Naive thymus-derived CD4-positive, alpha-beta T cell (primary cell): ENCODE measurements at places on chromosomes 7 and 10.

- DNase-seq, result no peak
These were observed 88.7 kb downstream of the PHYHIPL start for GRCh38 chr10:59265141-59265540.

- no peak for DNase-seq
These were observed 19.5 kb downstream of the KCNMA1 start for GRCh38 chr10:77618117-77618516.

DNA sequence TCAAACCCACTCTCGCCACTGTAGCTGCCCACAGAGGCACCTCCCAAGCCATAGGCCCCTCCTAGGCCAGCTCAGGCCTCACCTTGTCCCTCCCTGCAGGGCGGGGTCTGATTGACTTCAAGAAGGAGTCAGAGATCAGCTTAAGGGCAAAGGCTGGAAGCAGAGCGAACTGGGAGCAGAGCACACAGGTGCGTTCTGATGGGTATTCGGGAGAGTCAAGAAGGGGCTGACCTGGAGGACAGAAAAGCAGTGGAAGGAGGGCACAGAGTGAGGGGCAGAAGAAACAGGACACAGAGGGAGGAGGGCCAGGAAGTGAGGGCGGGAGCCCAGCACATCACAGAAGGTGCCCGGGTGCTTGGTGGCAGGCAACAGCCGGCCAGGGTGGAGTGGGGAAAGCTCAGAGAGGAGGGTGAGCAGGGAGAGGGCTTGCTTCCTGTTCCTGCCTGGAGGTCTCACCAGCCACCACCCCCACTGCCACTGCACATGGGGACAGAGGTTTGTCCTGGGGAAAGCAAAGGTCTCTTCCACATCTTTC is at the start of gene AOC1:
Gene AOC1 (plus strand): TSS at position 147 of the 535 bp plus-strand sequence. CDS start 3,954 bp downstream, outside the sequence.
- DNase-seq, result no peak

DNA sequence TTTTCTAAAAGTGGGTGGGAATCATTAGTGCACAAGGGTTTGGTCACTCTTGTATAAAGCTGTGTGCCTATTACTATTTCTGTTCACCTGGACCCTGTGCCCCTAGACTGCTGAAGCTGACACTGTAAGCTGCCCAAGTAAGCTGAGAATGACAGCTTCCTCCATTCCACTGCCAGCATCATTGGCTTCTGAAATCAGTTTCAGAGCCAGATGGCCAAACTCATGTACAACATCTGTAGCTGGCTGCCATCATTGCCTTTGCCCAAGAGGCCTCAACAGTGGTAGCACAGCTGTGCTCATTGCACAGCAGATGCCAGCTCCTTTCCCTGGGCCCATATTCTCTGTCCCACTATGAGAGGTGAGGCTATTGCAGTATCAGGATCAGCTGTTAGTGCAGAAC is 165.7 kb downstream of the CPEB3 start:
- DNase-seq, result no peak

DNA sequence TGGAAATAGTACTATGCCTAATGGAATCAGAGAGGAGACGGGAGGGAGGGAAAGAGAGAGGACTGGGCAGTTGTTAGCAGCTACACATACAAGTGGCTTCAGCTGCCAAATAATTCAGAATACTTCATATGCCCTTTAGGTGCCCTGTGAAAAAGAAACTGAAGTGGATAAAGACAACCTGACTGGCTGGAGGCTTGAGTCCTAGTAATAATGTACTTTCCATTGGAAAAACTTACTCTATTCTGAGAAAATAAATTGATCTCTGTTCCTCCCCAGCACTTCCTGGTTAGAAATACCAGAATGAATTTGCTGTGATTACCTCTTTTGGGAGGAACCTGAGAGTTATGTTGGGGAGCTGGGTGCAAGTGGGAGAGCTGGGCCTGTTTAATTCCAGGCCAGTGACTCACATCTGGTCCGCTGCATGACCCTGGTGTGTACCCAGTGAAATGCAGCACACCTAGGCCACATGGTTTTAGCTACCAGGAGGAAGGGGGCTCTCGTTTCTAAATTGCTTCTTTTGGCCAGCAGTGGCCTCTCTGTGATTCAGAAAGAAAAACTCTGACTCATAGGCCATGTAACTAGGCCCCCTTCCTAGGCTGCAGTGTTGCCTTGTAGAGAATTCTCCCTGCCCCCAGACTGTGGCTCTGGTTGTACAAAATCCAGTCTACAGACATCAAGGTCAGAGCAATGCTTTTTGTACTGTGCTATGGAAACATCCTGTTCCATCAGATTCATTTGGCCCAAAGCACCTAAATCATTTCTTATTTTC is 6.5 kb downstream of the AGFG2 start:
- no peak for DNase-seq

- DNase-seq, result no peak
These were observed 116.3 kb downstream of the WDFY4 start for GRCh38 chr10:48801001-48801421.

DNA sequence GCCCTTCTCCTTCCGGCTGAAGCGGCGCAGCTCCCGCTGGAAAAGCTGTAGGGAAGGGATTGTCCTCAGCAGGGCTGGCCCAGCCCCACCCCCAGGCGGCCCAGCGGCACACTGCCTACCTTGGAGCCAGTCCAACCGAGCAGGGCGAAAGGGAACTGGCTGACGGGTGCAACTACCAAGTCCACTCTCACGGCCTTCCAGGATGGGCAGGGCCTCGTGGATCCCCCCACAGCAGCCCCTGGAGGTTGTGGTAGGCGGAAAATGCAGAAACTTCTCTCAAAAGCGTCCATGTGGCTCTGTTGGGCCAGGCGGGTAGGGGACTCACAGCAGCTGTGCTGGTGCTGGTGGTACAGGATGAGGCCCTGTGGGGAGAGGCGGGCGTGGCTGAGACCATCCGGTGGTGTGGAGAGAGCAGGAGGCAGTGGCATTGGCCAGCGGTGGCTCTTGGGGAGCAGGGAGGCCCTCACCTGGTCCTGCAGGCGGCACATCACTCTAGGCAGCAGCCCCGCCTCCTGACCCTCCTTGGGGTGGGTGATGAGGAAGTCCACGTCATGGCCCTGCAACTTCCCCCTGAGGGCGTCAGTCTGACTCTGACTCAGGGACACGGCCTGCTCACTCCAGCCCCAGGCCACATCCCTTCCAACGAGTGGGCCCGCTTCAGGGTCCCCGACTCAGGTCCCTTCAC is 8.4 kb upstream of the PGAM2 start:
- no peak for DNase-seq

GRCh38 chr7:157000741-157001653 is 9.5 kb downstream of the MNX1 start:
- no peak for DNase-seq

- no peak for DNase-seq
These were observed 105.2 kb upstream of the PDLIM1 start for GRCh38 chr10:95395947-95396449.

GRCh38 chr10:17349717-17350116 is 104.7 kb downstream of the ST8SIA6 start:
- DNase-seq, result no peak

- no peak for DNase-seq
These were observed 75.9 kb downstream of the RGS10 start for GRCh38 chr10:119466655-119467054.

GRCh38 chr10:123997486-123998196 is 95.8 kb downstream of the CHST15 start:
- DNase-seq, result no peak

DNA sequence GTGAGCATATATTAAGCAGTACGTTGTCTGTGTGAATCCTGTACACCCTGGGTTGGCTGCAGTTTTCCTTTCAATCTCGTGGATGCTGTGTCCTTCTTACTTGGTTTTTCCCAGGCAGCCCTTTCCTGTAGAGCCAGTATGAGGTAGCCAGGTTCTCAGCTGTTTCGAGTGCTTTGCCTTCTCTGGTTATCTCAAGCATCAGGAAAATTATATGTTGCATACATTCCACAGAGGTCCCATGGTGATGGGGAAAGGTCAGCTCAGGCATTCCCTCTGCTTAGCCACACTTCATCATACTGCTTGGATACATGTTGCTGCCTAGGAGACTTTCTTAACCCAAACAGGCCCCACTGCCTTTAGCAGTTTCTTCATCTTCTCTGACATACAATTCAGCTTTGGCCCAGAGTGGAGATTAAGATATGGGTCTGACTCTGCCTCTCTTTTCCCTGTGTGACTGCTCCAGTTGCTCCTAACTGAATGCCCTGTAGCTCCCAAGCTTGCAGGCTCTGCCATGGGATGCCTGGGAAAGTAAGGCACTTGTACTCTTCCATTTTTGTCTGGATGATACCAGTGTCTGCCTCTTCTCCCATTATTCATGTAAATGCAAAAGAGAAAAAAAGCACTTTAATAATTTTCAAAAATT is 11.3 kb downstream of the GNAI1 start:
- DNase-seq, result no peak

DNA sequence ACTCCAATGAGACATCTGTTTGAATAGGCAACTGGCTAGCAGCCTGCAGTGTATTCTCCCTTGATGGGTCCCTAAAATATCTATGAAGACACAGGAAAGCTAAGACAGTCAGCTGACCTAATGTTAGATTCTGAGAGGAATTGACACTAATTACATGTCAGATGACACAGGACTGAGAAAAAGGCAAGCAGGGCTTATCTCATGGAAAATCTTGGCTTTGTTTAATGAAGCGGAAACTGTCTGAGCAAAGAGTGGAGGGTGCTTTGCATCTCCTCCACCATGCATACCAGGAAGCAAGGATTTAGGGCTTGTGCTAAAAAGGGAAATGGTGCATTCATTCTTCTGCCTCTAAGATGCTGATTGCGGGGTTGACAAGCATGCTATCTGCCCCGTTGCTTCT is 135.5 kb upstream of the GLI3 start:
- DNase-seq, result no peak

GRCh38 chr10:13001041-13001886 is at the start of gene CCDC3:
CCDC3 (minus strand) TSS chr10:13001713; CDS start chr10:13001570, 143 bp downstream.
- no peak for DNase-seq

DNA sequence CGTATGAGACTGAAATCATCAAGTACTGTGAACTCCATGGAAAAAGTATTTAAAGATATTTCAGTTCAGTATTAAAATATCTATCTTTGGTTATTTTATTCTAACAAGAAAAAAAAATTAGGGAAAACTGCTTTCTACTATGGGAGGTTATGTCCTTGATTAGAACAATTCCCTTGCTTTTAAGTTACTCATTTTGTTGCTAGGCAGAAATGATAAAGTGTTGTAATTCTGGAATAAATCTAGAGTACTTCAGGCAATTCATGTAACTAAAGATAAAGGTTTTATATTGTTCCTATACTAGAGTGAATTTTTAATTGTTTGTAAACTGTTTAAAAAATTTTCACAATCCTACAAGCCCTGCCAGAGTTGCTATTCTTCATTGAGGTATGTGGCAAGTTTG is 92.0 kb downstream of the BBS9 start:
- DNase-seq, result no peak
